OCI-LY7 (cell line): ENCODE measurements at places on chromosomes 2 and 18. TPM values are rescaled to one million over a fixed set of nuclear protein-coding genes. Genes with fewer than 3 reads are reported as not detected.

Gene TANC1
- 0.04 TPM in 1 of 2 replicates, not detected in the other for total RNA-seq

Gene SGPP2
- total RNA-seq: not detected in 2 replicates

Gene TFPI
- total RNA-seq: not detected in 2 replicates

Gene PCBP1
- 393 and 423 TPM in 2 replicates for total RNA-seq

Gene OR6B2
- total RNA-seq: not detected in 2 replicates

Gene ACMSD
- total RNA-seq: not detected in 2 replicates

Gene VPS4B
- total RNA-seq: 22.9 and 26.1 TPM in 2 replicates

Gene SFXN5
- total RNA-seq: 9.9 and 10.5 TPM in 2 replicates

Gene NOL4
- 0.27 and 0.74 TPM in 2 replicates for total RNA-seq

Gene SLC8A1
- 3.6 and 4.7 TPM in 2 replicates for total RNA-seq

Gene LPIN2
- 16.9 and 18.9 TPM in 2 replicates for total RNA-seq

Gene PID1
- not detected in 2 replicates for total RNA-seq

Gene ALPG
- total RNA-seq: not detected in 2 replicates

DNA sequence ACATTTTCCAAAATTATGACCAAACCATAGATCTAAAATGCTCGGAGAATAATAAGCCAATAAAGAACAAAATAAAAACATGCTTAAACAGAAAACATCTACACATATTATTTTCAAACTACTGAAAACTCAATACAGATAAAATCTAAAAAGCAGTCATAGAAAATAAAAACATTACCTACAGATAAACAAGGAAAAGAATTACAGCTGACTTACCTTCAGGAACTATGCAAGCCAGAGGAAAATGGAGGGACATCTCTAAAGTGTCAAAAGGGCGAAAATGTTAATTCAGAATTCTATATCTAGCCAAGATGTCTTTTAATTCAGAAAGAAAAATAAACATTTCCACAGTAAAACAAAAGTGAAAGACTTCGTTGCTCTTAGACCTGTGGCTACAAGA lies 112.9 kb upstream of the GYPC start:
- peak; percentile 39 for DNase-seq

DNA sequence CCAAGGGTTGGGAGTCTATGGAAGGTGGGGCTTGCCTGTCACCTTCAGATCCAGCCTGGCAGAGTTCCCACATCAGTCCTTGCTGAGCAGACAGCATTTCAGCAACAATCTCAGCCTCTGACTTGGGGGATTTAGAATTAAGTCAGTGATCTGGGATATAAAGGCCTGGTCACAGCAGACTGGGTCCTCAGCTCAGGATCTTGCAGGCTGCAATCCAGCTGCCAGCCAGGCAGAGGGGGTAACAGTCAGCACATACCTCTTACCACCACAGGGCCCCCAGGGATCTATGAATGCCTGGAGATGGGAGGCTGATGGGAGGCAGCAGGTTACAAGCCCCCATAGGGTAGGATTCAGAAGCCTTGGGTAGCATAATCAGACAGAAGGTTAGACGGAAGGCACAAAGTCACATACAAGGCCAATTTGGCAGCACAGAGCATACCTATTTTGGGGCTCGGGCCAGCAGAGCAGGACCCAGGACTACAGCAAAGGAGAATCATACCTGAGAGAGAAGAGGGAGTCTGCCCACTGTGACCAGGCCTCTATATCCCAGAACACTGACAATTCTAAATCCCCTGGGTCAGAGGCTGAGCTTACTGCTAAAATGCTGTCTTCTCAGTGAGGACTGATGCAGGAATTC lies 163.5 kb downstream of the MTCL1 start:
- no peak for DNase-seq

GRCh38 chr2:146523196-146523595 lies 1321.6 kb upstream of the ACVR2A start:
- peak; percentile 6 for DNase-seq

DNA sequence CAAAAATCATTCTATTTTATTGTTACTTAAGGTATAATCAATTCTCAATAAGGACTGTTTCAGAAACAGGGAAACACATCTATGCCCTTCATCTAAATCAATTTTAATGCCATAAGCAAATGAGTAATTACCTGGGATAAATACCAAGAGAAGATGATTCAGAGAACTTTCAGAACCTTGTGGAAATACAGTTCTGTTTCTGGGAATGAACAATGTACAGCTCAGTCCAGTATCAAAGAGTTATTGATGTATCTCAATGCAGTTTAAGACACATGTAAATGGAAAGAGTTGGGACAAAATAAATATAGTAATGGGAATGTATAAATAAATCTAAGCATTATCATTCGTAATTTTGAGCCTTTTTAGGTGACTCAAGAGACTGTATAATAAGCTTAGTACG lies 60.1 kb downstream of the PTPN2 start:
- DNase-seq: no peak

DNA sequence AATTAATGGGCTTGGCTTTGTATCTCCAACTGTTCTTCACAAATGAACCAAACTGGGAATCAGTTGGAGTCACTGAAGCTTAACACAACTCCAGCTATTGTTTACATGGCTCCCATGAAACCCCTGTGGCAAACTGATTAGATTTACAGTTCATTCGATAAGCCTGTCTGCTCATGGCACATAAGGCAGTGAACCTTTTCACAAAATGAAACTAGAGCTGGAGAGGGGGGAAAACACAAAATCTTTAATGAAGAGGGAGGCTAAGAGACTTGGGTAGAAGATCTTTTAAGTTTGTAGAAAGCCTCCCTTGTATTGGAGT lies 11.6 kb upstream of the ITGA6 start:
- no peak for DNase-seq

DNA sequence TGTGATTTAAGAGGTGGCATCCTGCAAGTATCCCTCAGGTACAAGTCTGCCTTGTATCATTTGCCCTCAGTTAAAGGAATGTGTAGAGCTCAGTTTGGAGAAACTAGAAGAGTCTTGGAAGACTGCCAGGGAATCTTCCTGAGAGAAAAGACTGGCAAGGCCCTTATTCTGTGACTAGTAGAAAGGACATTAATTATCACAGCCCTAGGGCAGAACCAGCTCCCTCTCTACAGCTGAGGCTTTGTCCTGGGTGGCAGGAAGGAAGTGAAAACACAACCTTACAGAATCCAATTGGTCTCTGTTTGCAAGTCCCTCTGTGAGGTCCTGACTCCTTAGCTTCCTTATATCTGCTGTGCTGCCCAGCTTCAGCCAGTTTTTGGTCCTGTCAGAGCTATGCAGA lies 385.9 kb upstream of the CYRIA start:
- DNase-seq: no peak

DNA sequence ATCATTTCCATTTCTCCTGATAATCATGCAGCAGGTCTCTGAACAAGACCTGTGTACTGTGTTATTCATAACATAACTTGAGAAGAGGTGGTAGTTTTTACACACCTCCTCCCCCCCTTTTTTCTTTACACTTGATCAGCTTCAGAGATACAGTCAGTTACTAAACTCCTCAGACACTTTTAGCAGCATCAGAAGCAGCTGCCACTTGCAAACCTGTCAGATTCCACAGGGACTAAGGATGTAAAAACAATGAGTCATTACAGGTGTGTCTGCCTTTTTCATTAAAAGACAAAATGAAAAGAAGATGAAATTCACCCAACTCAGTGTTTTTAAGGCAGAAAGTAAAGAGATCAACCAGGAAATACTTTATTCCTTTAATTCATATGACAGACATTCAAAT lies 254.0 kb downstream of the NRXN1 start:
- no peak for DNase-seq

DNA sequence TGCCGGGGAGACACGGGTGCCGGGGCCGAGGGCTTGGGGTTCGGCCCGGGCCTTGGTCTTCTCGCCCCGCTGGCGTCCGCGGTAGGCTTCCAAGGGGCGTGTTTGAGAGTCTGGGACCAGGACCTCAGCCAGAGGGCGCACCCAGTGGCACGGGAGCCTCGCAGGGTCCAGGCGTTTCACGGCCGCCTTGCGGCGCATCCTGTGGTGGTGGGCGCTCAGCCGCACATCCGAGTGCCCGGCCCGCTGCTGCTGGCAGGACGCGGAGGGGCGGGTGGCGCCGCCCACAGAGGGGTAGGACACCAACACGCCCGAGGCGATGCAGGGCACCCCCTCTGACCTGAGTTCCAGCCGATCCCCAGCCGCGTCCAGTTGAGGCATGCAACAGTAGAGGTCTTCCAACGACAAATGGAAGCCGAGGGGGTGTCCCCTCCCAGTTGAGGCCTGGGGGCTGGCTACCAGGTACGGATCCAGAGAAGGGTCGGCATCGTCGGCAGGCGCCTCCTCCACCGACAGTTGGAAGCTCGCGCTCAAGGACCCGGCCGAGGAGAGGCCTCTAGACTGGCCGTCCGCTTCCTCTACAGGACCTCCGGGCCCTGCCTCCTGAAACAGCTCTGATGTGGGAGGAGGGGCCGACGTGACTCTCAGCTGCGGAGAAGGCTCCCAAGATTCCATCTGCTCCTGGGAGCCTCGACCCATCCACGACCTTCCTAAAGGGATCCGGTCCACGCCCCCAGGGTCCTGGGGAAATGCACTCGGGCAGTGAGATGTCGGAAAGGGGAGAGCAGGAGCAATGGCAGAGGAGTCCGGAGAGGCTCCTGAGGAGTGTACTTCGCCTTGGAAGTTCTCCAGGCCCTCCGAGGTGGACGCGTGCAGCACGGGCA lies 6.3 kb downstream of the C2orf81 start:
- DNase-seq: no peak

DNA sequence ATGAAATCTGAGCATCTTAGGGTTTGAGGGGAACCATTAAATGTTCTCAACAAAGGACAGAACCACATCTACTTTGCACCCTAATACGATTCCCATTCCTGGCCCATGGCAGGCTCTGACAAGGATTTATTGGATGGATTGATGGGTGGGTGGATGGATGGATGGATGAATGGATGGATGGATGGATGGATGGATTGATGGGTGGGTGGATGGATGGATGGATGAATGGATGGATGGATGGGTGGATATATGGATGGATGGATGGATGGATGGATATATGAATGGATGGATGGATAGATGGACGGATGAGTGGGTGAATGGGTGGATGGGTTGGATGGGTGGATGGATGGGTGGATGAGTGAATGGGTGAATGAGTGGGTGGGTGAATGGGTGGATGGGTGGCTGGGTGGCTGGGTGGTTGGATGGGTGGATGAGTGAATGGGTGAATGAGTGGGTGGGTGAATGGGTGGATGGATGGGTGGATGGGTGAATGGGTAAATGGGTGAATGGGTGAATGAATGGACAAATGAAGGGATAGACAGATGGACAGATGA lies 29.6 kb upstream of the MLPH start:
- DNase-seq: no peak

GRCh38 chr18:80252136-80252535 lies 4.8 kb upstream of the PARD6G start:
- no peak for DNase-seq

GRCh38 chr18:46750626-46751025 lies 6.2 kb downstream of the ST8SIA5 start:
- no peak for DNase-seq

- peak; percentile 13 for DNase-seq
These were observed 36.3 kb upstream of the CTDP1 start for GRCh38 chr18:79643054-79643984.

DNA sequence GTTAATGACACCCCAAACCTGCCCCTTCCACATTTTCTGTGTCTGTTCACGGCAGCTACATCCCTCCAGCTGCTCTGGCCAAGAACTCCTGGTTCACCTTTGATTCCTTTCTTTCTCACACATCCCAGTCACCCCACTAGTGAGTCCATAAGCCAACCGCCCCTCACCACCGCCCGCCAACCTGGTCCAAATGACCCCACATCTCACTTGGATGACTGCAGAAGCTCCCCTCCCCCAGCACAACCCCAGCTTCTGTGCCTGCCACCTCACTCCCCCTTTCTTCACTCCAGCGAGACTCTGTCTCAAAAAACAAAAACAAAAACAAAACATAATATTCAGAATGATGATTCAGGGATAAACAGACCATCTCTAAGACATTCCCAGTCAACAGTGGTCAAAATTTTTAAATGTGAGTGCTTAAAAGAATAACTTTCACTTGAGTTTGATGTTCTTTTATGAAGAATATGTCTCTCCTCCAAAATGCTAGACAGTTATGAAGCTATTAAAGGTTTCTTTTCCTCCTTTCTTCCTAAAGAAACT lies 3.2 kb downstream of the CYS1 start:
- DNase-seq: no peak

DNA sequence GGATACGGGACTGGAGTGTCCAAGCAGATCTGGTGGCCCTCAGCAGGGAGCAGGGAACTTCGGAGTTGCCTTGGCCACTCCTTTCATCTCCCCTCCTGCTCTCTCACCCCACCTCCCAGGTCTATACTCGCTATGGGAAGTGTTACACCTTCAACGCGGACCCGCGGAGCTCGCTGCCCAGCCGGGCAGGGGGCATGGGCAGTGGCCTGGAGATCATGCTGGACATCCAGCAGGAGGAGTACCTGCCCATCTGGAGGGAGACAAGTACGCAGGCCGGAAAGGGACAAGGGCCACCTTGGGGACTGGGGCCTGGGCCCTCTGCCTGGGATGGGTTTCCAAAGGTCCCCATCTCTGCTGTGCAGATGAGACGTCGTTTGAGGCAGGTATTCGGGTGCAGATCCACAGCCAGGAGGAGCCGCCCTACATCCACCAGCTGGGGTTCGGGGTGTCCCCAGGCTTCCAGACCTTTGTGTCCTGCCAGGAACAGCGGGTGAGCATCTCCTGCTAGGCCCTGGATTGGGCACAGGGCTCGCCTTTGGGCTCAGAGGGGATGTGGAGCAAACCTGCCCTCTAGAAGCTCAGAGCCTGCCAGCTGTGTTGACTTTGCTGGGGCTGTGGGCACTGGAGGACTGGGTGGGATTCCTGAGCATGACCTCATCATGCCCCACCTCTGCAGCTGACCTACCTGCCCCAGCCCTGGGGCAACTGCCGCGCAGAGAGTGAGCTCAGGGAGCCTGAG lies 11.8 kb downstream of the CHPF start:
- no peak for DNase-seq

DNA sequence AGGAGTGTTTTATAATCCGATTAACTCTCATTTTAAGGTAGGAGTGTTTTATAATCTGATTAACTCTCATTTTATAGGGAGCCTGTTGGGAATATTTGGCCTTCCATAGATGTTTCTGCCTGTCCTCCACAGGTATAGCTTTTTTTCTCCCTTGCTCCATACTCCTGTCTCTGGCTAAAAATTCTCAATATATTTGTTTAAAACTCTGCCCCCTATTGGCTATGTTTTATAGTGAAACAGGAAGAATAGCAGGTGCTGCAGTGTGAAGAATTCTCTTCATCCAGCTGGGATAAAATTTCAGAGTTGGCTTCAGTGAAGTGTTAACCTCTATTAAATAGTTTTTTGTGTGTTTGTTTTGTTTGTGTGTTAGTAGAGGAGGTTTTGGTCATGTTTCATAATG lies 1046.0 kb upstream of the TMEFF2 start:
- DNase-seq: no peak

- no peak for DNase-seq
These were observed 25.3 kb downstream of the CCDC195 start for GRCh38 chr2:224690868-224691267.

- no peak for DNase-seq
These were observed 143.1 kb downstream of the FHOD3 start for GRCh38 chr18:36440614-36441013.

DNA sequence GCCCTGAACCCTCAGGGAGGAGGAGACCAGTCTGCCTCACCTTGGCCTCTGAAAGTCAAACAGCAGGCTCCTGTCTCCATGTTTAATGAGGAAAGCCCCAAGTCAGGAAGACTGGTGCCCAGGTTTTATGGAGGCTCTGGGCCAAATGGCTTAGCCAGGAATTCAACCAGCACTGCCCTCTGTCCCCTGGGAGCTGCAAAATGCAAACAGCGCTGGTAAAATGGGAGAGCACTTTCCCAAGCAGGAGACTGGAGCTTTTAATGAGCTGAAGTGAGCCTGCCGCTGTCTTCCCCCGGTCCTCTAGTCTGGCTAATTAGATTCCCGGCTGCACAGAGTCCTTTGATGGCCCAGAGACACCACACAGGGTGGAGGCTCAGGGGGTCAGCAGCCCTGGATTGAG lies 276.0 kb upstream of the TRIB2 start:
- no peak for DNase-seq

GRCh38 chr2:65300761-65301711 lies 73.4 kb downstream of the ACTR2 start:
- DNase-seq: peak; percentile 89
